ENCODE measurements at places on chromosomes 16 and 17.

DNA sequence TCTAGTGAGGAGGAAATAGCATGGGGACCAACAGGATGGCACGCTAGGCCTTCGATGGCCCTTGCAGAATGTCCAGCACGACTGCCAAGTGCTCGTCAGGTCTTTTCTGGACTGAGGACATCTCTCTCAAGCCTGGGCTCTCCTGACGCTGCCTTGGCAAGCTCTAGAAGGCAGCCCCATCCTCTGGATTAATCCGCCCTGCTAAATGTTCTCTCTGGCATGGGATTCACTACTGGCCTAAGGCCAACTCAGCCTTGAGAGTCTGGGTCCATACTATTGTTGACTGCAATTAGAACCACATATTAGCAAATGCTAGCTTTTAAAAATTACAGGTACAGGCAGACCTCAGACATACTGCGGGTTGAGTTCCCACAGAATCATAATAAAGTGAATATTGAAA, 2.5 kb upstream of the CEP295NL start:
- no peak for DNase-seq

- DNase-seq, result no peak
Measured at GRCh38 chr16:82157836-82158235, 12.2 kb downstream of the MPHOSPH6 start.

GRCh38 chr16:2233872-2234812, 2.1 kb upstream of the DNASE1L2 start:
- no peak for DNase-seq

GRCh38 chr17:31476525-31477416, 85.3 kb downstream of the RAB11FIP4 start:
- DNase-seq, result no peak

DNA sequence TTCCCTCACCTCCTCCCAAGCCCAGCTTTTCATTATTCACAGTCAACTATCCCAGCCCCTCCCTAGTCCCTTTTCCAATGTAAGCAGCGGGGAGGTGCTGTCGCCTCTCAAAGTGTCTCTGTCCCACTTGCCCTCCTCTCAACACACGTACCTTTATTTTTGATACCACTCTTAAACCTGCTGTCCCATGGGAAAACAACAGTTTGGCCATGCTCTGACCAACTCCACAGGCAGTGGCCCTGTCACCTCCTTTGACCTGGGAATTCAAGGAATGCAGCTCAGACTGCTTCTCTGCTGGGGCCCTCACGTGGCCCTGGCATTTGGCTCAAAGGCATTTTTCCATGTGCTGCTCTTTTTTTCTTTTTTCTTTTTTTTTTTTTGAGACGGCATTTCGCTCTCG, 4.2 kb downstream of the LYRM9 start:
- peak; percentile 35 for DNase-seq

- peak; percentile 77 for DNase-seq
Measured at GRCh38 chr17:76382351-76382802, 2.0 kb upstream of the SPHK1 start.

DNA sequence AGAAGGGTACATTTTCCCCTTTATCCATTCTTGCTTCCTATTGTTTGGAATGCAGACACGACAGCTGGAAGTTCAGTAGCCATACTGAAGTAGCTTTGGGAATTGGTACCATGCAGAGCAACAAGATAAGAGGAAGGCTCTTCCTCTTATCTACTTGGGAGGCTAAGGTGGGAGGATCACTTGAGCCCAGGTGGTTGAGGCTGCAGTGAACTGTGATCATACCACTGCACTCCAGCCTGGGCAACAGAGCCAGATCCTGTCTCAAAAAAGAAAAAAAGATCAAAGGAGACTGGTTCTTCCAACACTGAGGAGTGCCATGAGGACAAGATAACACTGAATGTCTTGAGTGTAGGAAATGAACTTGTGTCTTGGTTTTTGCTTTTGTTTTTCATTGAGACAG, 16.0 kb upstream of the RANGRF start:
- DNase-seq, result no peak
